ENCODE measurements at places on chromosomes 5 and 9.

- DNase-seq = no peak
These were observed 88.7 kb upstream of the ELL2 start for GRCh38 chr5:96050273-96050880.

GRCh38 chr5:57028161-57028560 lies 76.2 kb upstream of the MIER3 start:
- DNase-seq = no peak

DNA sequence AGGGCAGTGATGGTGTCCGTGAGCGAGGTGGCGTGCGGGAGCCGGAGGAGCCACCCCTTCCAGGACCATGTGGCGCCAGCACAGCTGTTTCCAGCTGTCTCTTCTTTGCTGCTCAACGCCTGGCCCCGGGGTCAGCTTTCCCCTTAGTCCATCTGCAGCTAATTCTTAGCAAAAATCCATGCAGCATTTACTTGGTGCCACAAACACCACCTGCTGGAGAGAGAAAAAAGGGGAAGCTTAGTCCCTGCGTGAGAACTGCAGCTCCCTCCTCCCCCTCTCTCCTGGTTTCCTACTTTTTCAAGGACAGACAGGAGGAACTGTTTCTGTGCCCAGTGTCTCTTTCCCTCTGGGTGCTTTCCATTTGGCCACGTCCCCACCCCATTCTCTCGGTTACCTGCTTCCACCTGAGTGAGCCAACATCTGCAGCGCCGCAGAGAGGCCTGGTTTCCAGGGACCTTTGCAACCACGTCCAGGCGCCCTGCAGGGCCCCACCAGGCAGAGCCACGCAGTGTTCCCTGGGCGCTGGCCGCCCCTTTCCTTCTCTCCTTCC lies 3.4 kb downstream of the SLC6A19 start:
- DNase-seq = no peak

GRCh38 chr5:44830951-44831350 lies 22.2 kb downstream of the MRPS30 start:
- DNase-seq = no peak

- no peak for DNase-seq
These were observed 78.4 kb upstream of the ITGA1 start for GRCh38 chr5:52709167-52709925.

DNA sequence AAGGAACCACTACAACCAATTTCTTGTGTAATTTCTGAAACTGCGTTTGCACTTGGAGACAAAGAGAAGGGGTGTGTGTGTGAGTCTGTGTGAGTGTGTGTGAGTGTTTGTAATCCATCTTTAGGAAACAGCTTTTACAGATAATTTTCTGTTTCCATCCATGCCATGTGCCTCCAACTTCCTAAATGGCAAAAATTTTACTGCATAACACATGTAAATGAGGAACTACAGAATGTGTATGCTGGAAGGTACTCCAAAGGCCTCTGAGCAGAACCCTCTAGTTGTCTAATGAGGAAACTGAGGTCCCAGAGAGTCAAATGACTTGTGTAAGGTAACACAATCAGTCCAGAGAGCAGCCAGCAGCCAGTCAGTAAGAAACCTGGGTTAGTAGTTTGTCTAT lies 20.8 kb downstream of the MAMDC2 start:
- DNase-seq = no peak

DNA sequence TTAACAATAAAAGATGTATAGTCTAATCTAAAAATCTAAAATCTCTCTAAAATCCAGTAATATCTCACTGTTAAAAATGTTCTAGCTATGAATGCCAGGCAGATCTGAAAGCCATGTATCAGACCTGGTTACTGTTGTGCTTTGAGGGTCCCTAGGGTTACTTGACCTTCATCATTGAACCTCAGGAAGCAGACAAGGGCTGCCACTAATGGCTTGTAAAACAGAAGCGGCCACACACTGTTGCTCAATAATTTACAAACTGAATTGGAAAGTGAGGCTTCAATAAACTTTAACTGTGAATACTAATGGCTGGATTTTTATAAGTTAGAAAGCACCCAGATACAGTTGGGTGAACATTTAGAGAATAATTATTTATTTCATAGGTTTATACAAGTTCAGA lies 198.0 kb upstream of the RPS23 start:
- DNase-seq = no peak

DNA sequence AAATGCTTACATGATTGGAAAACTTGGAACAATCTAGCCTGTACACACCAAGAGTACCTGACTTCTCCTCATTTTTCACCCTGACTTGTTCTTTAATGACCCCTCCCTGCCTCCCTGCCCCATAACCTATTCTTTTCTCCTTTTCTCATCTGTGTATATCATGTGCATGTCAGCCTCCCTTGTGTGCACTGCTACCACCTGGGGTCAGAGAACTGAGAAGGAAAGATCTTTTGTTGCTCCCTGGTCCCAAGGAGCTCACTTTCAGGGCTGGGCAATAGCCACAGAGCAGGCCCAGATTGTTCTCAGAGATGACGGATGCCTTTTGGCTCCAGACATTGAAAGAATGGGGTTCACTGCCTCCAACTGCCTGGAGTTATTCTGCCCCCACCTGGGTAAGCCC lies 5.1 kb downstream of the MAP1B start:
- DNase-seq = no peak

DNA sequence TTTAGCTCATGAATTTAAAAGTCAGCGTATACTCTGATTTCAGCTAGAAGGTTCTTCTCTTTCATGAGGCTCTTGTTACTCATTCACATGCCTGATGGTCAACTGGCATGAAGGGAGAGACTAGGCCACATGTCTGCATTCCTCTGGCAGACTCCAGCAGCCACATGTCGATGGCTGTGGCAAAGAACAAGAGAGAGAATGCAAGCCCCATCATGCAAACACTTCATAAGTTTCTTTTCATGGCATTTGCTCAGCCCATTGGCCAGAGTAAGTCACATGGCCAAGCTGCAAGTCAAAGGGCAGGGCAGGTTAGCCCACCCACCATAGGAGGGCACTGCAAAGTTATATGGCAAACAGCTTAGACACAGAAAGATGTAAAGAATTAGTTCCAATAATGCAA lies 5.4 kb downstream of the KCNV2 start:
- no peak for DNase-seq

GRCh38 chr9:130349398-130349797 lies 83.8 kb downstream of the HMCN2 start:
- DNase-seq = no peak

GRCh38 chr5:157312492-157312891 lies 46.6 kb downstream of the CYFIP2 start:
- DNase-seq = peak; percentile 15

- no peak for DNase-seq
These were observed 205.5 kb downstream of the NPR3 start for GRCh38 chr5:32916648-32917047.

- no peak for DNase-seq
These were observed 1.5 kb downstream of the FBN2 start for GRCh38 chr5:128536254-128537220.

DNA sequence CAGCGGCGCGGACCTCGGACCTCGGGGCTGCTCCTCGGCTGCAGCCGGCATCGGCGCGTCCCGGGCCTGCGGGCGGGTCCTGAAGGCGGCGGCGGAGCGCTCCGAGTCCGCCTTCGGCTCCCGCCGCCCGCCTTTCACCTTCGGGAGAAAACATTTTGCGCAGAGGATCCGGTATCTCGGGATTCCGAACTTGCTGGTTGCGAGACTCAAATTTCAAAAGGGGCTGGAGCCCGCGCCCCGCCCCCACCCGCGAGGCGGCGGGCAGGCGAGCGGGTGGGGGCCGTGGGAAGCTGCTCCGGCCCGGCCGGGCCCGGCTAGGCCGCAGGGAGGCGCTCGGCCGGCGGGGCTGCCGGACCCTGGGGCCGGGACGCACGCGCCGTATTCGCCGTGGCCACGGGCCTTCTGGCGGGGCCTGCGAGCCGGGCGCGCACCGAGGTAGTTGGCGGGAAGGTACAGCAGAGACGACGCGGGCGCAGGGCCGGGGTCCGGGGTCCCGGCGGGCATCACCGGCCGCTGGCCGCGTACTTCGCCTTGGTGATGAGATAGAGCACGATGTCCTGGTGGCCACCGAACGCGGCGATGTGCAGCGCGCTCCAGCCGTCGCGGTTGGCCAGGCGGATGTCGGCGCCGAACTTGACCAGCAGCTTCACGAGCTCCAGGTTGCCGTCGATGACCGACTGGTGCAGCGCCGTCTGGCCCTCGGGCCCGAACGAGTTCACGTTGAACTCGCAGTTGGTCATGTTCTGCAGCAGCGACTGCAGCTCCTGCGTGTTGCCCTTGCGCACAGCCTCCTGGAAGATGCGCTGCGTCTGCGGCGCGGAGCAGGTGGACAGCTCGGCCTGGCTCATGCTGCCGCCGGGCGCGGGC lies 757 bp downstream of the NRARP start:
- peak; percentile 16 for DNase-seq

GRCh38 chr5:74389531-74390305 lies 250.8 kb downstream of the ENC1 start:
- no peak for DNase-seq

DNA sequence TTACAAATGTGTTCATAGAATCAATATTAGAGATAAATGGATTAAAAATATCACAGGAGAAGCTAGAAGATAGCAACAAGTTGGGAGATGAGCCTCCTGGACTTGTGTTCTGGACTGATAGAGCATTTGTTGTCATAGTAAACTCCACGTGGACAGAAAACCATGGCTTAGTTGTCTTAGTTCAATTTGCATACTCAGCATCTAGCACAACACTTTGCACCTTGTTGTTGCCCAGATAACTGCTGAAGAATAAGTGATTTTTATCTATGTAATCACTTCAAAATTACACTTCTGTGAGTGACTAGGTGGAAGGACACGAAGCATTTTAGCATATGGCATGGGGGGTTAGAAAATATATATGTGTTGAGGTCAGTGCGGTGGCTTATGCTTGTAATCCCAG lies 4.0 kb downstream of the RANBP3L start:
- no peak for DNase-seq

DNA sequence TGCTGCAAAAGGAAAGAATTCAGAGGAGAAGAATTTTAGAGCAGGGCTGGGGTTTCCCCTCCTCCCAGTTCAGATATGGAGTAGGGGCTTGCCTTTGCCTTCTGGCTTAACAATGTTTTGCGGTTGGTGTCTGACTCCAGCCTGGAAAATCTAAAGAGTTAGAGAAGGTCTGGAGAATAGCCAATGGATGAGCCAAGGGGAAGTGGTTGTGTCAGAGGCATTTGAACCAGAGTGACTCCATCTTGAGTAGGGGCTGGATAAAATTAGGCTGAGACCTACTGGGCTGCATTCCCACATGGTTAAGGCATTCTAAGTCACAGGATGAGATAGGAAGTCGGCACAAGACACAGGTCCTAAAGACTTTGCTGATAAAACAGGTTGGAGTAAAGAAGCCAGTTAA lies 133.7 kb downstream of the DIRAS2 start:
- DNase-seq = no peak
